ENCODE measurements at places on chromosomes 4 and X.
A peak's percentile ranks its signal among the peaks of the same experiment; 100 is the strongest.

GRCh38 chrX:133413218-133413925 lies 1.9 kb downstream of the GPC4 start:
- no peak for DNase-seq

DNA sequence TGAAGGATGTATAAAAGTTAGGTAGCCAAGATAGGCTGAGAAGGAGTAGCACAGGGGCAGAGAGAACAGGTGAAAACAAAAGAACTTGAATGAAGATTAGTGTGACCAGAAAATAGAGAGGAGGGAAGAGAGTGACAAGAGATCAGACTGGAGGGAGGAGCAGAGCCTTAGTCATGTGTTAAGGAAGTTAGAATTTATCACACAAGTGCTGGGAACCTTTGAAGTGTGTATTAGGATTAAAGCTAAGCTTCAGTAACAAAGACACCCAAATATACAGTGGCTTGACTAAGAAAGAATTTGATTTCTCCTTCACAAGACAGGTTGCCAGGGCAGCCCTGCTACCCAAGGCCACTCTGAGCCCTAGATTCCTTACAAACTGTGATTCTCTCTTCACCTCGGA lies 10.7 kb upstream of the CCDC149 start:
- DNase-seq: no peak

DNA sequence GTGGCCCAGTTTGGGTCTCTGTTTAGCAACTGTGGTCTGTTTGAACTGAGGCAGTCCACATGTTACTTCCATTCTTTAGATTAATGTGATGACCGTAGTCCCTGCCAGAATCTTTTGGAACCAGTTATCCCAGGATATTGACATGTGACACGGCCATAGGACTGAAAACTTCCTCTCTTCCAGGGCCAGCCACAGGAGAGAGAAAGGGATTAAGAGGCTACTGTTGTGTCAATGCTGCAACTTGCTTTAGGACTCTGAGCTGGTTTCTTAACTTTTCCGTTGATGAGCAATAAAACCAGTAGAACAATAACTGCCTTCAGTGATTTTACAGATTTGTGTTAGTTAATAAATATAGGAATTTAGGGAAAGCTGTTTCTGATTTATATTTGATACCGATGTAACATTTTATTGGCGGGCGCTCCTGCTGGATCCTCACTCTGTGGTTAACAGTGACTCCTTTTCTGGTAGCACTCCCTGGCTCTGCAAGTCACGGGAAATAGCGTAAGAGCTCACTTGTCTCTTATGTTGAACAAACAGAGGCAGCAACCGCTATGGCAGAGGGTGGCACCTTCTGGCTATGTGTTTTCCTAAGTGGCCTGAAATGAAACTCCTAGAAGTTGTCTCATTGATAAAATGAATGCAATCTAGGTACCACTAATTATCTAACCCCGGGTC lies 2.5 kb downstream of the TENM3 start:
- no peak for DNase-seq

GRCh38 chr4:71711044-71711984 lies 72.6 kb downstream of the GC start:
- DNase-seq: no peak

- DNase-seq: no peak
Observed at GRCh38 chrX:10534611-10535010, 85.8 kb downstream of the MID1 start.

GRCh38 chrX:124981420-124981819 lies 338.3 kb upstream of the TEX13C start:
- no peak for DNase-seq

DNA sequence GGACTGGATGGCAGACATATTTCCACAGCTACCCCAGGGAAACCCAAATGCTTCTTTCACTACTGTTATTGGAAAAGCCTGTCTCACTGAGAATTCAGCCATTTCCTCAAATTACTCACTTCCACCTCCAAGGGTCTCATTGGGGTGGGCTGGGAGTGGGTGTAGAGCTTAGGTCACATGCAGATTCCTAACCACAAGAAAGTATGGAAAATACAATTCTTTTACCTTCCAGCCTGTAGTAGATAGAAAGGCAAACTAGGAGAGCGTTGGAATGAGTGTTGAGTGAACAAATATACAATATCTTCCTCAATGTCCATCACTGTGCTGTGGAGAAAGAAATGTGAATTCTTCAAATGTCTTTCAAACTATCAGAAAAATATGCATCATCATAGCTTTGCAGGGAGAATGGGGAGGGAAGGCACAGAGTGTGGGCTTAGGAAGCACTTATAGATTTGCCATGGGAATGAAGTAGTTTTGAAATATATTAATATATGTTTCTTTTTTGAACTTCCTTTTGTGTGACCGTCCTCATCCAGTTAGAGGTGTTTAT lies 245.3 kb upstream of the JADE1 start:
- no peak for DNase-seq

DNA sequence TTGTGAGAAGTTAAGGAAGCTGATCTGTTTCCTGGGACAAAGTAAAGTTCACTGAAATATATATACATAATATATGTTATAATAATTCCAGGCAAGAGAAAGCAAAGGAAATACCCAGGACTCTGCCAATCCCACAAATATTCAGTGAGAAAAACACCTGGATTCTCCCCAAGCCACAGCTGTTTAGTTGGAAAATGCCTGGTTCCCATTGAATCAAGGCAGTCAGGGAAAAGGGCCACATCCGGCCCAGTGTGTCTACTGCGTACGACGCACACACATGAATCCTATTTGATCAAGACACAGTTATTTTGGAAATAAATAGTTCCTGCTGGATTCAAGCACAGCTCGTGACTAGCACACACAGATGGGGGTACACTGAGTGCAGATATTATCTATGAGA lies 6.3 kb upstream of the DCHS2 start:
- no peak for DNase-seq

- DNase-seq: no peak
Observed at GRCh38 chr4:166335256-166335938, 462.4 kb downstream of the TLL1 start.

GRCh38 chrX:15579778-15580747 lies 20.7 kb downstream of the ACE2 start:
- peak; percentile 59 for DNase-seq

DNA sequence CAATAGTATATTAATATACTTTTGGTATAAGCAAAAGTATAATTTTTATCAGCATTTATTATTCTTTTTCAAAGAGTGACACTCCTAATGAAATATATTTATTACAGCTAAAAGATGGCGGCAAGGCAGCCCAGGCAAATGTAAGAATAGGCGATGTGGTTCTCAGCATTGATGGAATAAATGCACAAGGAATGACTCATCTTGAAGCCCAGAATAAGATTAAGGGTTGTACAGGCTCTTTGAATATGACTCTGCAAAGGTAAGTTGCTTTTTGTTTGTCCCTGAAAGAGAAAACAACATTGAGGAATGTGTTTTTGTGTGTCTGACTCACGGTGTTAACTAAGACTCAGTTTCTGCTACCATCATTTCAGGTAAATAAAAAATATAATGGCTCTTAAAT lies 71.9 kb downstream of the PDLIM5 start:
- no peak for DNase-seq
